CD4-positive, alpha-beta memory T cell (primary cell): ENCODE measurements at places on chromosomes 12 and 14. TPM values are rescaled to one million over a fixed set of nuclear protein-coding genes. Genes with fewer than 3 reads are reported as not detected.

DNA sequence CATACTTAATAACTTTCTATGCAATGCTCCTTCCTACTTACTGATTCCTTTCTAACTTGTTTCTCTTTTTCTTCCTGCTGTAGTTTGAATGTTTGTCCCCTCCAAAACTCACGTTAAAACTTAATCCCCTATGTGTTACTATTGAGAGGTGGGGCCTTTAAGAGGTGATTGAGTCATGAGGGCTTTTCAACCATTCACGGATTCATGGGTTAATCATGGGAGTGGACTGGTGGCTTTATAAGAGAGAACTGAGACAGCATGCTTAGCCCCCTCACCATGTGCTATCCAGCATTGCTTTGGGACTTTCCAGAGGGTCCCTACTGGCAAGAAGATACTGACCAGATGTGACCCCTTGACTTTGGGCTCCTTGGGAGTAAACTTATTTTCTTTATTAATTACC is 66.0 kb upstream of the TRIM9 start:
- H3K27me3 ChIP-seq, result no peaks in the 10 kb centered on the region
- DNase-seq, result no peak
- no peak overlapping the region for H3K4me3 ChIP-seq
- no peak overlapping the region for H3K27ac ChIP-seq
- no peaks in the 10 kb centered on the region for H3K36me3 ChIP-seq

- DNase-seq, result no peak
- H3K4me3 ChIP-seq, result no peak overlapping the region
- H3K27ac ChIP-seq, result no peak overlapping the region
- H3K36me3 ChIP-seq, result no peaks in the 10 kb centered on the region
- no peaks in the 10 kb centered on the region for H3K4me1 ChIP-seq
Measured at GRCh38 chr14:67733616-67734015, 31.9 kb downstream of the RDH12 start.

DNA sequence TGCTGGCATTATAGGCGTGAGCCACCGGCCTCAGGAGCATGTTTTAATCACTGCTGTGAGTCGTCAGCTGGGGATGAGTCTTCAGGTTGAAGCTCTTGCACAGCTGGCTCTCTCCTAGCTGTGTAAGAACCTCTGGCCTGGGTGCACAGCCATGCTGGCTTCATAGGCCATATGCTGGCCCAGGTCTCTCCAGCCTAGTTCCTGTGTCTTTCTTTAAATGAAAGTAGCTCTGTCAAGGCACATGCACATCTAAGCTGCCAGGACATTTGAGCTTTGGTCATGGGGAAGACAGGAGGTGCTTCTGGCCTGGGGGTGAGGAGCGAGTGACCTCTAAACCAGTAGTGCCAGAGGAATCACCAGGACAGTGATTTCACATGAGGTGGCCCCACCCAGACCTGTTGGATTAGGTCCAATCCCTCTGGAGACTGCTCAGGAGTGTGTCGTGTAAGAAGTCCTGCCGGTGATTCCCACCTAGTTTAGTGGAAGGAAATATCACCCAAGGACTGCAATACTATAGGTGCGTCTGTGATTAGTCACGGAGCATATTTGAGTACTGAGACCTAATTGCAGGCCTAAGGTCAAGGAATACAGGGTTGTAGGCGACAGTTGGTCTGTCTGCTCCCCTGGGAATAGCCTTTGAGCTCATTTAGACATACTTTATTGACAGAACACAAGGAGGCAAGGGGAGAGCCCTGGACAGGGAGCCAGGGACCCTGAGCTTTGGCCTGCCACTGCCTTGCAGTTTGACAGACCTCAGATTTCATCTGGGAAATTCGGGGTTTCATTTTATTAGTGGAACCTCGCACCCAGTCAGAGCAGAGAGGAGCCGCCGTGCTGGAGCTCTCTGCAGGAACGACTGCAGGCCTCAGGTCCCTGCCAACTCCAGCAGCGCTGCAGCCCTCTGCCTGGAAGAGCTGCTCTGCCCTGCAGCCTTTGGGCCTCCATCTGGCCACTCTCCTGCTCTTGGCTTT is 67.0 kb downstream of the ANKRD9 start:
- peaks cover 17% of the 10 kb centered on the region for H3K36me3 ChIP-seq
- H3K4me1 ChIP-seq, result no peaks in the 10 kb centered on the region
- H3K27me3 ChIP-seq, result no peaks in the 10 kb centered on the region
- H3K4me3 ChIP-seq, result no peak overlapping the region

GRCh38 chr14:49865431-49865859 is 12.9 kb upstream of the NEMF start:
- H3K36me3 ChIP-seq, result no peaks in the 10 kb centered on the region
- peak; percentile 60 for DNase-seq
- no peaks in the 10 kb centered on the region for H3K27me3 ChIP-seq
- H3K4me1 ChIP-seq, result peaks cover 53% of the 10 kb centered on the region
- H3K27ac ChIP-seq, result peak overlapping the region; percentile 10

DNA sequence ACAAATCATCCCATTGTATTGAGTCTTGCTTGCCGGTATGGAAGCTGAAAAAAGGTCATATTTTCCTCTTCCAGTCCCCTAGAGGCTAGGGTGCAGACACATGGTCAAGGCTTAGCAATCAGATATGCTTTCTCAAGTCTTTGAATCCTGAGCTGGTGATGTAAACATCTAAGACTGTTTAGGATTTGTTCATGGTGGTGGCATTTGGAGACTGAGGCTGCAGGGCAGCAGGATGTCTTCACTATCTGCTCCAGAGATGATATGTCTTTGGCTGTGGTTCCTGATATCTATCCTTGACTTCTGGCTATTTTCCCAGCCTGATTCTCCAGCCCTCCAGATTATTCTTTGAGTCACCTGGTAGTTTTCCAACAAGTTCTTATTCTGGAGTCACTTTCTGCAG is 50.5 kb upstream of the DACT1 start:
- H3K27ac ChIP-seq, result no peak overlapping the region
- H3K27me3 ChIP-seq, result no peaks in the 10 kb centered on the region
- no peak overlapping the region for H3K4me3 ChIP-seq
- no peaks in the 10 kb centered on the region for H3K36me3 ChIP-seq

GRCh38 chr12:103334466-103334865 is 161.3 kb downstream of the C12orf42 start:
- no peak overlapping the region for H3K27ac ChIP-seq
- no peaks in the 10 kb centered on the region for H3K4me1 ChIP-seq
- no peaks in the 10 kb centered on the region for H3K36me3 ChIP-seq
- H3K4me3 ChIP-seq, result no peak overlapping the region
- no peak for DNase-seq

- DNase-seq, result no peak
- H3K4me3 ChIP-seq, result no peak overlapping the region
- no peaks in the 10 kb centered on the region for H3K36me3 ChIP-seq
- no peaks in the 10 kb centered on the region for H3K27me3 ChIP-seq
Measured at GRCh38 chr14:103136388-103137271, 13.4 kb downstream of the TNFAIP2 start.

- no peak overlapping the region for H3K4me3 ChIP-seq
- DNase-seq, result no peak
- H3K27me3 ChIP-seq, result no peaks in the 10 kb centered on the region
- H3K36me3 ChIP-seq, result no peaks in the 10 kb centered on the region
Measured at GRCh38 chr12:67671892-67672291, 23.3 kb downstream of the DYRK2 start.

DNA sequence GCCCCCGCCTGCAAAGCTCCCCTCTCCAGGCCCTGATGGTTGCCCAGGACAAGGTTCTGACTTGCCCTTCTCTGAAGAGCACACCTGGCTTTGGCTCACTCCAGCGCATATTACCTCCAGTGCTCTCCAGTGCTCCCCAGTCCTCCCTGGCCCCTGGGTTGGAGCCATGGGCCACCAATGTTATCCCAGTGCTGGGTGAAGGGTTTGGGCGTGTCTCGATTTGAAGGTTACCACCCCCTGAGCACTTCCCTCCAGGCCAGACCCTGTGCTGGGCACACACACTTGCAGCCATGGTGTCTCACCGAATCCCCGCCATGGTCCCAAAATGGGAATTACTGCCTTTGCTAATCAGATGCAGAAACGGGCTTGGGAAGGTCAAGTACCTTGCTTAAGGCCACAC is 11.1 kb downstream of the RITA1 start:
- no peaks in the 10 kb centered on the region for H3K27me3 ChIP-seq
- no peak overlapping the region for H3K4me3 ChIP-seq
- no peak for DNase-seq
- no peaks in the 10 kb centered on the region for H3K4me1 ChIP-seq
- no peak overlapping the region for H3K27ac ChIP-seq
- peaks cover 9% of the 10 kb centered on the region for H3K36me3 ChIP-seq

DNA sequence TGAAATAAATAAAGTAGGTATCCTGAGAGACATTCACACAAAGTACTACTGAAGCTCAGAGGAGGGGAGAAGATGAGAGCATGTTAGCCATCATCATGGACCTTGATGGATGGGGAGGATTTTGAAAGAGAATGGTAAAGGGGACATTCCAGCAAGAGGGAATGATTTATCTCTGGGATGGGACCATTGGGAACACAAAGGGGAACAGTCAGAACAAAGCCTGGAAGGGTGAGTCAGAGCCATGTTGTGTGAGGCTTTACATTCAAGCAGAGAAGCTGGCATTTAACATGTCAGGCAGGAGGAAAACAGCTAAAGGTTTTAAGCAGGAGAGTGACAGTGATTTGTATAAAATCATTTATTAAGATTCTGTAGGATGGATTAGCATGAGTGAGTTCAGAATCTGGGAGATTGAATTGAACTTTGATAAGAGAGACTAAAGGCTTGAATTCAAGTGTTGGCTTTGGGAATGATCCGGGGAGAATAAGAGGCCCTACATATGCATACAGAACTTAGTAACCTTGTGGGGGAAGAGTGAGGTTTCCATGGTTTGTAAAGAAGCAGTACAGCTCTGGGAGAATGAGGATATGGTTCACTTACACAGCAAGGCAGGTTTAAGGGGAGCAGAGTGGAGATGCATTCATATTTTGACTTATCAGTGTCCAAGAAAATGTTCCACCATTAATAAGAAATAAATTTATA is 174.4 kb downstream of the SYT10 start:
- no peaks in the 10 kb centered on the region for H3K36me3 ChIP-seq
- H3K4me3 ChIP-seq, result no peak overlapping the region
- no peaks in the 10 kb centered on the region for H3K27me3 ChIP-seq
- no peak for DNase-seq
- no peaks in the 10 kb centered on the region for H3K4me1 ChIP-seq

- no peak overlapping the region for H3K27ac ChIP-seq
- no peaks in the 10 kb centered on the region for H3K4me1 ChIP-seq
- no peaks in the 10 kb centered on the region for H3K27me3 ChIP-seq
- DNase-seq, result no peak
- H3K36me3 ChIP-seq, result no peaks in the 10 kb centered on the region
- H3K4me3 ChIP-seq, result no peak overlapping the region
Measured at GRCh38 chr12:100061814-100062213, 77.1 kb upstream of the ANKS1B start.

The DAO gene
- not detected for total RNA-seq
